ENCODE measurements at places on chromosomes 5 and 9.
A peak's percentile ranks its signal among the peaks of the same experiment; 100 is the strongest.

- no peak for DNase-seq
These were observed 157.5 kb upstream of the MAST4 start for GRCh38 chr5:66438696-66439095.

GRCh38 chr9:133601746-133602145 lies 7.4 kb downstream of the FAM163B start:
- no peak for DNase-seq

- peak; percentile 15 for DNase-seq
These were observed 40.0 kb upstream of the ORM1 start for GRCh38 chr9:114282926-114283325.

DNA sequence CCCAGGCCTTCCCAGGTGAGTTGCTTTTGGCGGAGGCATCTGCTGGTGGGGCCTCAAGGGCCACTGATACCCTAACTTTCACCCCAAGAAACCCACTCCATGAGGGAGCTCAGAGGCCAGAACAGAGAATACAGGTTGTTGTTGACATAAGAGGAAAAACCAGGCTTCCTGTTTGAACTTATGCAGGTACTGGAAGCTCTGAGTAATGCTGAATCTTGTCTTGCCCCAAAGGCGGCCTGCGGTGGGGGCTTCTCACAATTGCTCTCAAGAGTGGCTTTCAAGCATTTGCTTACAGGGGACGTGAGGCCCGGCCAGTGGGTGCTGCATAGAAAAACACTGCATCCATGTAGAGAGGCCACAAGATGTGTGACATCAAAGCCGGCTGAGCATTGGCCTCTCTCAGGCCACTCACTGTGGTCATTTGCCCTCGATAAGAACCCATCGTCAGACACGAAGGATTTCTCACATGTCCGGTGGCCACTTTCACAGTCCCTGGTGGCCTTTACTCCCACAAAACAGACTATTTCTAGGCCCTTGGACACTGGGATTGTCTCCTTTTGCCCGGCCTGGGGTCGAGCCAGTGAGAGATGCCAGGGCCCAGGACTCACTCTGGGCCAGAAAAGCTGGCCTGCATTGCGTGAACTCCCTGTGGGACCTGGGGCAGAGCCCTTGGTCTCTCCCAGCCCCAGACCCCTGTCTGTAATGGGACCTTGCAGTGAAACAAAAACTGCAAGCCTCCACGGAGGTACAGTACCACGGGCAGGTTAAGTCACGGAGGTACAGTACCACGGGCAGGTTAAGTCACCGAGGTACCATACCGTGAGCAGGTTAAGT lies 34.5 kb upstream of the TCF7 start:
- DNase-seq: peak; percentile 62

GRCh38 chr9:119810645-119811429 lies 441.6 kb upstream of the BRINP1 start:
- DNase-seq: no peak

DNA sequence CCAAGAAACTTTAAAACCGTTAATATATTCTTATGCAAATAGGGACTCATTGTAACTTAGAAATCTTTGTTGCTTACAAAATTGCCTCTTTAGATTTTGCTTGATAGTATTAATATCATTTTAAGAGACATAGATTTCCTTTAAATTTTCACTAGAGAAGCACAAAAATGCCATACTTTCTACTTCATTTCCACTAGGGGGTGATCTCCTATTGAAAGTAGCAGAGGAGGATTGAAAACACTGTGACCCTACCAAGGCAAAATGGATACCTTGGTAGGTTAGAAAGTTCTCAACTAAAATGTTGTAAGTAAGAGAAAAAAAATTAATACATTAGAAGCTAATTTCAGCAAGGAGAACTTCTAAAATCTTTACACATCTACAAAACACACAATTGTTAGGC lies 204.9 kb downstream of the CHSY3 start:
- no peak for DNase-seq

DNA sequence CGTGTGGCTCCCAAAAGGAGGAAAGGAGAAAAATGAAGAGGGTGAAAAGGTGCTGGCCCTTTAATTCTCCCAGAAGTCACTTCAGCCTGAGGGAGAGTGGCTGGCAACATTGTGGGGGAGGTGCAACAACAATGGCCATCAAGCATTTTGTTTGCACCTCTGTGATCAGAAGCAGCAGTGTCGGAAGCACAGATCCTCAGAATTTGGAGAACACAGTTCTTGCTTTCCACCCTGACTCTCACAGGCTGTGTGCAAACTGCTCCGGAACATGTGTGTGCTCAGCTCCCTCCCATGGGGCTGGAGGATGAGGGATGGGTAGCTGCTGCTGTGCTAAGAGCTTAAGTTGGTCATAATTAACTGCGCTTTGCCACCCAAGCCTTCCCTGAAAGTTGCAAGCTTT lies 127.1 kb downstream of the DPYSL3 start:
- no peak for DNase-seq

GRCh38 chr5:25850581-25850980 lies 1187.8 kb downstream of the CDH9 start:
- DNase-seq: no peak

- no peak for DNase-seq
These were observed 41.0 kb downstream of the ALDH1A1 start for GRCh38 chr9:72911816-72912215.

DNA sequence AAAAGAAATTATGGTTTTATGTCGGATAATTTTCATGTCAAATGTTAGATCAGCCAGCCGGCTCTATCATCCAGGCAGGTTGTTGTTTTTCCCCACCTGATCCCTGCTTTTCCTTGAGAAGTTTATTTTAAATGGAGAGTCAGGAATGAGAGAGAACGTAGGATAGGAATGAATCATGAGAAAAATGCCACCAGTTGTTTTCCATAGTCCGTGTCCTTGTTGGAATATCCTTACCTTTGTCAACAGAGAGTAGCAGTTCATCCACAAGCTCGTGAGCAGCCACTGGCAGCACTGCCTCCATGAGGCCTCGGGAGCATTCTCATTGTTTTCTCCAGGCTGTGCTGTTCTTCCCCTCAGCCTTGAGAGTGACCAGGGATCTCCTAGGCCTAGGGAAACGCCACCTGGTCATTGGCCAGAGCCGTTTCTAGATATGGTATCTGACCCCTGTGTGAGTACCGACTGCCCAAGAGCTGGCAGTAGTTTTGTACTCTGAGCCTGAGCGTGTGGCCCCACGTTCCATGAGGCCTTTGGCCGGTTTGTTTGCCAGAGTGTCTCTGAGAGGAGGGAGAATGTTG lies 293.3 kb downstream of the FANCC start:
- no peak for DNase-seq

DNA sequence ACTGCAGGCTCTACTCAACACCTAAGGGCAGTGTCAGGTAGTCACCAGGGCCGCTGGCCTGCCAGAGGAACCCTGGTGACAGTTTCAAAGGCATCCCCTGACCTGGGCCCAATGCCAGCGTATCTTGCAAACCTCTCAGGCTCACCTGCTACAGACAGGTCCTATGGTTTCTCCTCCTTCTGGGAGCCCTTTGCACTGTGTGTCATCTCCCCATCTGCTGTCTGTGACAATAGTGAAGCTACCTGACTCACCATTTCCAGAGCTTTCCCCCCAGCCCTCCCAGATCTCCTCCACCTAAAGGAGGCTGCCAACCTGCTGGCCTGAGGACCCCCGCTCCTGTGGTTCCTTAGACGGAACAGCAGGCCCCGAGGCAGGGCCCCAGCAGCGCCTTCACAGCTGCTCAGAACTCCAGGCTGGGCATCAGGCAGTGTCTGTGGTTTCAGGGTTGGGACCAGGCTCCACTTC lies 203.1 kb downstream of the FSTL4 start:
- DNase-seq: no peak

- no peak for DNase-seq
These were observed 470.5 kb downstream of the PLK2 start for GRCh38 chr5:57989378-57989777.

DNA sequence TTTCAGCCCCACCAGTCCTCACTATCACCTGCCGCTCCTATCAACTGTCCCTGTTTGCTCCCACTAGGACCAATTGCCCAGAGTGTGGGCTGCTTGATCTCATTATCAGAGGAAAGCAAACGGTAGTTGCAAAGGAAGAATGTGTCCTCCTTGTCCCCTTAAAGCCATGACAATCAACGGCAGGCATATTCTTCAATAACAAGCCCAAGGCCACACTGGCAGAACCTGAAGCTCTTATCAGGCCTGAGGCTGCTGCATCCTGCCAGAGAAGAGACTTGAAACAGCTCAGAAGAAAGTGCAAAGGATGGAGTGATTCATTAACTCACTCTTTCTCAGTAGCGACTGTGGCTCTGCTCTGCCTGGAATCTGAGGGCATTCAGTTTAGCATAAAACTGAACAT lies 39.2 kb upstream of the MAN2A1 start:
- DNase-seq: no peak

GRCh38 chr9:116671605-116672004 lies 15.5 kb upstream of the TRIM32 start:
- DNase-seq: no peak

DNA sequence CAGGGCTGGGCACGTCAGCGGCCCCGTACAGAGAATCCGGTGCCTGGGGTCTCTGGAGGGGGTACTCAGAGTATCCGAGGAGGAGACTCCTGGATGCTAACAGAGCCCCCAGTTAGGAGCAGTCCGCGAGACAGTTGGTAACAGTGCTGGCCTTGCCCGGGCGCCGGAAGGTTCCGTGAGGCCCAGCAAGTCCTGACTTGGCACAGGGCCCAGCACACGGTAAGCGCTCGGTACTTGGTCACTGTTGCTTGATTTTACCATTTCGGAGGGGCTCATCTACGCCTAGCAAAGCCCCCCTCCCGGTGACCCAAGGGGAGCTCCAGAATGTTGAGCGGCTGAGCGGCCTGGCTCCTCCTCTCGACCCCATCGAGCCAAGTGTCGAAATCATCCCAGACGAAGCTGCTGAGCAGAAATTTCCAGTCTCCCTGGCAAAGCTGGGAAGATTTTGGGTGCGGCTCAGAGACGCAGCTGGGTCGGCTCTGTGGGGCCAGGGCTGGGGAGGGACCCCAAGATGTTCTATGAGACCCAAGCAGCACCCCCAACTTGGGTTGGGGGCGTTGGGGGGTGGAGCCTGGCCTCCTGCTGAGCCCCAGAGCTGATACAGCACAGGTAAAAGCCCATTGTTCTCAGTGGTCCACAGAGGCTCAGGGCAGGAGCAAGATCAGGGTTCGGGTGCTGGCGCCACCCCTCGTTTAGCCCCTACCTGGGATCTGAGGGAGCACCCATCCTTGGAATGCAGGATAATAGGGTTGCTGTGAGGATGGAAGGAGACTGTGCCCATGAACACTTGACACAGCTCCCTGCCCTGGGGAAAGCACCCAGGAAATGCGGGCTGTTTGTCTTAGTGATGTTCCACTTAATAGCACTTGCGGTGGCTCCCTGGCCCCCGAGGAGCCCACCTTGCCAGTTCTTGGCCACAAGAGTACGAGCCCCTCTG lies 137.2 kb downstream of the C9orf50 start:
- peak; percentile 12 for DNase-seq

DNA sequence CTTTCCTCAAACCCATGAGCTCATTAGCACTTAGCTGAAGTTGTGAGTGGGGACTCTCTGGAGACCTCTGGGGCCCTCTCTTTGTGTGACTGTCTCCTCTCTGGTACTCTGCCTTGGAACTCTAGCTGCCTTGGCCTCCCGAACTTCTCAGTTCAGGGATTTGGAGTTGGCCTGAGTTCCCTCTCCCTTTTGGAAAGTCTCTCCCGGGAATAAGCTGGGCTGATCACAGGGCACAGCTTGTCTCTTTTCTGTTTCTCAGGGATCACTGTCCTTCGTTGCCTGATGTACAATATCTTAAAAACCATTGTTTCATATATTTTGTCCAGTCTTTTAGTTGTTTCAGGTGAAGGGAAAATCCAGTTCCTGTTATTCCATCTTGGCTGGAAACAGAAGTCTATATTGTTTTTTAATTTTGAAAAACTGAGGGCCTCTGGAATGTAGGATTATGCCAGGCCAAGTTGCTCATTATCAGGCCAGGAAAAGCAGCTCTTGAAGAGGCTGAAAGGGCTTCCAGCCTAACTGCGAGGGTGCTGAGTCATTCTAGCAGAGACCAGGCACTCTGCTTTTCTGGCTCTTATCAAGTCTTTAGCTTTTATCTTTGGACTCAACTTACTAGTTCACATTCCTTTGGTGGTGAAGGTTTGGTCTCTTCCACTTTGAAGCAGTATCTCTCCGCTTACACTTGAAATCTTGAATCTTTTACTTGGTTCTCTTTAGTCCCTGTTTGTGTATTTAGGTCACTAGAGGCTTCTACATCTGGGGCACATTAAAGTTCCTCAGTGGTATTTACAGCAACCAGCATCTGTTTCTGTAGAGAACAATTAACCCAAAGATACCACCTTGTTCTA lies 8.4 kb upstream of the RGS3 start:
- DNase-seq: no peak

DNA sequence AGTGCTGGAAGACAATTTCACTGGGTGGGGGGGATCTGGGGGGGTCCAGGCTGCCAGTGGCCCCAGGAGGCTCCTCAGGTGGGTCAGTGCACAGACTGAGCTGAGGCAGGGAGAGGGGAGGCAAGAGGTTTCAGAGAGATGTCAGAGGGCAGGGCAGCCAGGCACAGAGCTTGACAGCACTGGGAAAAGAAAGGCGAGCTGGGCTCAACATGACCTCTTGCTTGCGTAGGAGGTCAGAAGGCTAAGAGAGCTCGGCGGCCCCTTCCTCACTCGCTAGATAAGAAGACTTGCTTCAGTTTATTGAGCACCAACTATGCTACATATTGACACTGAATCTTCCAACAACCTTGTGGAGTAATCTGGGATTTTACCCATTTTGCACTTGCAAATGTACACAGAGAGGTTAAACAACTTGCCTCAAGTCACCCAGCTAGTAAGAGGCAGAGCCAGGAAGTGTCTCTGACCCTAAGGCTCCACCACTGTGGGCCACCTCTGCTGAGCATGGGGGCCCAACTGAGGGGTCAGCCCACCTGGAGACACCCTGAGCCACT lies 3.5 kb downstream of the PDLIM7 start:
- DNase-seq: no peak

GRCh38 chr9:138021251-138022056 lies 143.9 kb downstream of the CACNA1B start:
- DNase-seq: no peak

Data from activated T-cell treated with anti-CD3 and anti-CD28 coated beads for 48 hours (primary cell).